Breast epithelium (tissue), 4 donors: ENCODE measurements at places on chromosomes 1 and 21. TPM values are rescaled to one million over a fixed set of nuclear protein-coding genes. Genes with fewer than 3 reads are reported as not detected.

- H3K36me3 ChIP-seq = no peaks in the 10 kb centered on the region
- DNase-seq = no peak
- H3K27ac ChIP-seq = no peak overlapping the region
- H3K27me3 ChIP-seq = no peaks in the 10 kb centered on the region
- H3K4me1 ChIP-seq = no peaks in the 10 kb centered on the region
- H3K4me3 ChIP-seq = no peak overlapping the region
These were observed 547.3 kb upstream of the PLXNA2 start for GRCh38 chr1:208791456-208791855.

- no peak overlapping the region for H3K4me3 ChIP-seq
- no peaks in the 10 kb centered on the region for H3K27me3 ChIP-seq
- no peak overlapping the region for H3K27ac ChIP-seq
- peak; percentile 38 for DNase-seq
- H3K4me1 ChIP-seq = no peaks in the 10 kb centered on the region
These were observed 115.7 kb downstream of the SLC30A10 start for GRCh38 chr1:219812491-219813203.

- H3K4me3 ChIP-seq = no peak overlapping the region
- DNase-seq = no peak
- no peaks in the 10 kb centered on the region for H3K27me3 ChIP-seq
These were observed 48.7 kb downstream of the TNN start for GRCh38 chr1:175116210-175116798.

DNA sequence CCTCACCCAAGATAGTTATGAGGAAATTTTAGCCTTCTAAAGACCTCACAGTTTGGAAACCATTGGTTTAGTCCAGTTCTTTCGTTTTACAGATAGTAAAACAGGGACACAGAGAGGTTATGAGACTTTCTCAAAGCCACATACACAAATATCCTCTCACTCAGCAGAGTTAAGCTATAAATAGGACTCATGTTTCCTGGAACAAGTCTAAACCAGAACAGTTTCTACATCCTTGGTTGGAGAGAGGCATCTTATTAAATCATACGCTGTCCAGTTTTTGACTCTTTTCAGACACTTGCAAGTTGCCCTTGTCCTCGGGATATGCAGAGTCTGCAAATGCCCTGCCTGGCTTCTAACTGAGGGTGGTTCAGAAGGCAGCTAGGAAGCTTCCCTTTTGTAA lies 462.1 kb upstream of the DEPDC1 start:
- no peaks in the 10 kb centered on the region for H3K4me1 ChIP-seq
- no peak overlapping the region for H3K27ac ChIP-seq
- no peaks in the 10 kb centered on the region for H3K36me3 ChIP-seq

Gene RASSF5
- 11.0 TPM for total RNA-seq

Gene CFAP141
- not detected for total RNA-seq

DNA sequence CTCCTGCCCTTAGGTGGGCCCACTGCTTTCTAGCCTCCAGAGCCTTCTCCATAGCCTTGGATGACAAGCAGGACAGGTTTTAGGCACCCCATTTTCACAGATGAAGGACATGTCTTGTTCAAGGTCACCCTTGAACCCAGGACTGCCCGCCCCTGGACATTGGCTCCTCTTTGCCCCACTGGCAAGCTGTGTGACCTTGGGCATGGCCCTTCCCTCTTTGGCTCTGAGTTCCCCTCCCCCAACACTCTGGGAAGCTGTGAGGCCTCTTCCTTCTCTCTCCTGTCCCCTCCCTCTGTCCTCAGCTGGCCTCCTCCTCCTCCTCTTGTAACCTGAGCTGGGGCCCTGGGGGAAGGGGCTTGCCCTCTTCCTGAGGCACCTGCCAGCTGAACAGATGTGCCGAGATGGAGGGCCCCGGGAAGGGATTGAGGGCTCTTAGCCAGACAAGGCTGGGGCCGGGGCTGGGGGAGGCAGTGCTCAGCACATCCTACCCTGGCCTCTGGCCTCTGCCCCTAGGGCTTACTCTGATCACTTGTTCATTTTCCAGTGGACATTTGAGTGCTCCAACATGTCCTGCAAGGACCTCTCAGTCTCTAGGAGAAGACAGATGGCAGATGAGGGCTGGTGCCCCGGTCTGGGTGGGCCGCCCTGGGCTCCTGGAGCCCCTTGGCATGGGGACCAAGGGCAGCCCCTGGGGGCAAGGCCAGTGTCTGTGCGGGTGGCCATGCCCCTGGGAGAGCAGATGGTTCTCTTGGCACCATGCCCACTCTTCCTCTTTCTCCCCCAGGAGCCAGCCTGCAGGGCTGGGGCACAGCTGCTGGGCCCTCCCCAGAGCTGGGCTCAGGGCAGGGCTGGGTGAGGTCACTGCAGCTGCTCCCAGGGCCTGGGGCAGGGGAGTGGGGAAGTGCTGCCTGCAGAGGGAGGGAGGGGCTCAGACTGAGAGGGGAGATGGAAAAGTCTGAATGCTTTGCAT lies 10.7 kb downstream of the FOXO6 start:
- H3K4me3 ChIP-seq = no peak overlapping the region
- no peak overlapping the region for H3K27ac ChIP-seq
- H3K36me3 ChIP-seq = no peaks in the 10 kb centered on the region
- DNase-seq = no peak
- H3K27me3 ChIP-seq = no peaks in the 10 kb centered on the region

Gene TAF12
- 22.7 TPM for total RNA-seq

DNA sequence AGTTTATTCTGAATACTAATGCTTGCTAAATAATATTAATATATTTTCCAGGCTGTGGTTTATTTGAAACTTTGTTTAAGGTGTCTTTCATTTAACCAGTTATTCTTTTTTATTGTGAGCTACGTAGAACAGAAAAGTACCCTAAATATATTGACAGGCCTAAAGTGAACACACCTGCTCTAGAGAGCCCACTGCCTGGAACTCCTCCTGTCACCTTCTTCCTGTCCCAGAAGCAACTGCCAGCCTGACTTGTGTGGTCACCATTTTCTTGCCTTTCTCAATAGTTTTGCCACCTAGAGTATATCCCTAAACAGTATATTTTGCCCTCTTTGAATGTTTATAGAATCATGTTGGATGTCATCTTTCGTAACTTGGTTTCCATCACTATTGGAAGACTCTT lies 48.5 kb downstream of the SCCPDH start:
- no peak overlapping the region for H3K27ac ChIP-seq
- no peak for DNase-seq
- H3K4me3 ChIP-seq = no peak overlapping the region
- no peaks in the 10 kb centered on the region for H3K36me3 ChIP-seq
- no peaks in the 10 kb centered on the region for H3K27me3 ChIP-seq

Gene CRYBG2
- not detected for total RNA-seq

DNA sequence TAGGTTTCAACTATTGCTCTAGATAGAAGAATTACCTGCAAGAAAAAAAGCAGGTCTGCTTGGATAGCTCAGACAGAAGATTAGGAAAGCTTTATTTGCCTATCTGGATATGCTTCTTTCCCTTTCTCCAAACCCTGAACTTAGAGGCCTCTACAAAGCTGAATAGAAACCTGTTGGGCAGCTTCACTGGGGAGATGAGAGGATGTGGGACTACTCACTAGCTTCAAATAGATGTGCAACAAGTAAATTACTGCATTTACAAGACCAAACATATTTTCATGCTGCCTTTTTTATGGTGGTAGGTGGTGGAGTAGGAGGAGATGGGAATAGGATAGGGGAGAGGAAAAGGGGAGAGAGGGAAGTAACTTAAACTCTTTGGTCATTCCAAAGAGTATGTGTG lies 6.4 kb downstream of the CLCA2 start:
- H3K4me1 ChIP-seq = no peaks in the 10 kb centered on the region
- no peak for DNase-seq
- no peaks in the 10 kb centered on the region for H3K27me3 ChIP-seq
- peak overlapping the region; percentile 24 for H3K4me3 ChIP-seq
- H3K36me3 ChIP-seq = no peaks in the 10 kb centered on the region

Gene RCSD1
- total RNA-seq = 12.0 TPM

GRCh38 chr1:201281573-201281972 lies 1.7 kb upstream of the PKP1 start:
- no peaks in the 10 kb centered on the region for H3K4me1 ChIP-seq
- H3K36me3 ChIP-seq = no peaks in the 10 kb centered on the region
- H3K27ac ChIP-seq = no peak overlapping the region
- no peak for DNase-seq
